Fibroblast of villous mesenchyme (primary cell): ENCODE measurements at places on chromosomes 3 and 15.
A peak's percentile ranks its signal among the peaks of the same experiment; 100 is the strongest.

DNA sequence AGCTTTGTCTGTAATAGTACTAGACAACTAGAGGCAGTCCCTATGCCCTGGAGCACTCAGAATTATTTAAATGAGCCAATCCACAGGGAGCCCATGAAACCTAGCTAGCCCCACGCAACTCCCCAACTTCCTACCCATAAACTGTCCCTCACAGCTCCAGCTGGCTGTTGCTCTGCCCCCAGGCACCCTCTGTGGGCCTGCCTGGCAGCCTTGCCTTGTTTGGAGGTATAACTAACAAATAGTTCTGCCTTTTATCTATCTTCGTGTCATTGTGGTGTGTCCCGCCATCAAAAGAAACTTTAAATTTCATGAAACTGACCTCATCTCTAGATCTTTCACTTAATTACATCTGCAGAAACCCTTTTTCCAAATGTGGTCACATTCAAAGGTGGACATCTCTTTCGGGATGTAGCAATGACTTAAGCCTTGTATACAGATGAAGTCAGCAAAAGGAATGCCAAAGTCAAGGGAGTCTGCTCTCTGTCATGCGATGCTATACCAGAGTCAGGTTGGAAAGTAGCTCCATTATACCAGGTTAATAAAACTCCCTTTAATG is 1.8 kb upstream of the RTP3 start:
- peak; percentile 71 for DNase-seq

- no peak for DNase-seq
These were observed 2.7 kb downstream of the CHRNA3 start for GRCh38 chr15:78618064-78618463.

GRCh38 chr3:143601723-143602484 is 246.4 kb downstream of the SLC9A9 start:
- peak; percentile 70 for DNase-seq

DNA sequence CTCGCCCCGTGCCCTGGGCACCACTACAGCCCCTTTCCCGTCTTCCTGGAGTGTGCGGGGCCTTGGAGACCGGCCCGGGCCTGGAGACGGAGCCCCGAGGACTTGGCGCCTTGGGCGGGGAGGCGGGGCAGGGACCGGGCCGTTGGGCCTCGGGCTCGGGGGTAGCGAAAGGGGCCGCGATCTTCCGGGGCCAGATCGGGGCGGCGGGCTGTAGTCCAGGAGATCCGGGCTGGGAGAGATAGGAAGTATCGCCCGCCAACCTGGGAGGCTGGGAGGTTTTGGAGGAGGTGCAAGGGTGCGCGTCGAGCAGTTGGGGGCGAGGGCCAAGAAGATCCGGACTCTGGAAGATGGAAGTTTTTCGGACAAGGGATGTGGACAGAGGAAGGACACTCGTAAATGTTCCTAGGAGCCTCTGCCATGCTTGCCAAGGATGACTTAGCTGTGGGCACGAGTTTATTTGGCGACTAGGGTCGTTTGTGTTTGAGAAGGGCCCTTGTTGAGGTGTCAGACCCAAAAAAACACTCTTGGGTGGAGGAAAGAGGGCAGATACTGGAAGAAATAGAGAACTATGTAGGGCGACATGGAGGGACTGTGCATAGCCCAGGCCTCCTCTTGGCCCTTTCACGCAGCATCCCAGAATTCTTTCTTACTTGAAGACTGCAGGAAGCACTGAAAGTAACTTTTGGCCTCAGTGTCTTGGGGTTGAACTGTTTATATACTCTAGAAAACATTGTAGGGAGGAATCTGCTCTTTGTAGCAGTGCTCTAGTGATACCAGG is 712 bp downstream of the RTF1 start:
- peak; percentile 44 for DNase-seq
